ENCODE measurements at places on chromosomes 1 and 21. TPM values are rescaled to one million over a fixed set of nuclear protein-coding genes. Genes with fewer than 3 reads are reported as not detected.

GPR3 gene
- total RNA-seq: 2.9 TPM

TCHH gene
- 0.04 TPM for total RNA-seq

POU3F1 gene
- total RNA-seq: not detected

VANGL1 gene
- 6.1 TPM for total RNA-seq

NBPF19 gene
- 5.3 TPM for total RNA-seq

CDKN2C gene
- 15.9 TPM for total RNA-seq

VWA1 gene
- total RNA-seq: 13.0 TPM

IL19 gene
- total RNA-seq: not detected

SLC6A9 gene
- 1.6 TPM for total RNA-seq

ACTL8 gene
- not detected for total RNA-seq

DRAXIN gene
- not detected for total RNA-seq

RABIF gene
- 4.3 TPM for total RNA-seq

PRAMEF14 gene
- total RNA-seq: not detected

ARHGAP30 gene
- total RNA-seq: 4.6 TPM

XCL1 gene
- total RNA-seq: not detected

KIAA1614 gene
- 9.1 TPM for total RNA-seq

ANGPTL7 gene
- total RNA-seq: 4.8 TPM
